Astrocyte (in vitro differentiated cells and primary cell): ENCODE measurements at places on chromosomes 2 and 18. TPM values are rescaled to one million over a fixed set of nuclear protein-coding genes. Genes with fewer than 3 reads are reported as not detected.
A peak's percentile ranks its signal among the peaks of the same experiment; 100 is the strongest.

- no peak for DNase-seq
These were observed 7.9 kb downstream of the SF3B1 start for GRCh38 chr2:197426723-197427603.

REG3G gene
- total RNA-seq = not detected in 2 replicates

C1GALT1C1L gene
- total RNA-seq = not detected in 2 replicates

DNA sequence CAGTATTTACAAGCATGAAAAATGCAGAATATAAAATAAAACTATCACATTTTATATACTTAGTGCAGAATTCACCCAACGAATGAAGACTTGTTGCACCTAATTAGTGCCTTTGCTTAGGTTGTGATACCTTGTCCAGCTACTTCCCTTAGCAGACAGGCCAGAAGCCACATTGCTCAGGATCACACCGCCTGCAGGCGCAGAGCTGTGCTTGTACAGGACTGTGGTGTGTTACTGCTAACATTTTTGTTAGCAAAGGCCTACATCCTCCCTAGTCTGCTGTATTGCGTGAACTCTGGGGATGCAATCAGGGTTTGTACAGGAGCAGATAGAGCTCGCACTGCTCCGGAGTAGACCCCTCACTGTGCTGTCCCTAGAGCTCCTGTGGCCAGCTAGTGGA, 336.9 kb downstream of the CBLN2 start:
- no peak for DNase-seq

DNA sequence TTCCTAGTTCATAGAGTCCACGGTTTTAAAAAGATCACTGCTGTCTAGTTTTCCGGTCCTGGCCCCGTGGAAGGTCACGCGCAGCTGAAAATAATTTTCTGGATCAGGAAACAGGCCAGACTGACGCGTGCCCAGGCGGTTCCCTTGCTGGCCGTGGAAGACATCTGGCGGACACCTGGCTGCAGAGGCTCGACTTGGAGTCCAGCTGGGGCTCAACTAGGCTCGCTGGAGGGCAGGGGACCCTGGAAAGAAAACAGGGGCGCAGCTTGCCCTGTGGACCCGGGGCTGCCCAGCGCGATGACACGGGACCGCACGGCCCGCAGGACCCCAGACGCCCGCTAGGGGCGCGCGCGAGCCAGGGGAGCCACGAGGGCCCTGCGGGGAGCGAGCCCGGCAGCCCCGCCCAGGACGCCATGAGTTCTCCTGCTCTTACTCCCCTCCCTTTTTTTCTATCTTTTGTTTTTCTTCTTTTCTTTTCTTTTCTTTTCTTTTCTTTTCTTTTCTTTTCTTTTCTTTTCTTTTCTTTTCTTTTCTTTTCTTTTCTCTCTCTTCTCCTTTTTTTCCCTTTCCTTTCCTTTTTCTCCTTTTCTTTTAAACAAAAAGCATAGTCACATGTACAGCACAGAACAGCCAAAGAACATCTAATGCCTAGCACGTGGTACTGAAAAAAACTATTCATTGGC, 43.2 kb upstream of the UBE2F start:
- peak; percentile 16 for DNase-seq

DNA sequence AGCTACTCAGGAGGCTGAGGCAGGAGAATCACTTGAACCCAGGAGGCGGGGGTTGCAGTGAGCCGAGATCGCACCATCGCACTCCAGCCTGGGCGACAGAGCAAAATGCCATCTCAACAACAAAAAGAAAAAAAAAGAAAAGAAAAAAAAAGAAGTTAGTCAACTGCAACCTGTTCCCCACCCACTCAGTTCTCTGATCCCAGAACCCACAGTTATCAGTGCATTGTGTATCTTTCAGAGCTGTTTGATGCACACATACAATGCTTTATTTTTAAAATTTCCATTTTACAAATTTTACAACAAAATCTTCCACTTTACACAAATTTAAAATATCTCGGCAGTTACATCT, 14.0 kb downstream of the RNU2-63P start:
- DNase-seq = no peak

ZNF396 gene
- total RNA-seq = 1.3 and 1.4 TPM in 2 replicates

MYL1 gene
- 8.7 and 11.1 TPM in 2 replicates for total RNA-seq

DNA sequence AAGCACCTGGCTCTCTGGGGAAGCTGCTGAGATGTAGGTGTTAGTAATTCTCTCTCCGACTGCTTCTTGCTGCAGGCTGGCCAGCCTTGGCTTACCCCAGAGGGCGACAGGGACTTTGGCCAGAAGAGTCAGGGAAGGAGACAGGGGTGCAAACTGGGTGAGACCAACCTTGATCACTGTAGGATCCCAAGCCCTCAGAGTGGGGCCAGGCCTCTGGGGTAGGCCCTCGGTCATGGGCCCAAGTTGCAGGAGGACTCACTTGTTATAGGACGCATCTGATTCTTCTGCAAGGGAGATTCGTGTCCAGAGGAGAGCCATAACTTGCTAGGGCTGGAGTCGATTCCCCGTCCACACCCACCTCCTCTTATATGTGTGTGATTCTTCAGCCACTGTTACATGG, 111.7 kb upstream of the SIX3 start:
- no peak for DNase-seq

IL36A gene
- total RNA-seq = not detected in 2 replicates

DDX1 gene
- 140 and 146 TPM in 2 replicates for total RNA-seq

GATA6 gene
- 9.4 and 10.9 TPM in 2 replicates for total RNA-seq

DNA sequence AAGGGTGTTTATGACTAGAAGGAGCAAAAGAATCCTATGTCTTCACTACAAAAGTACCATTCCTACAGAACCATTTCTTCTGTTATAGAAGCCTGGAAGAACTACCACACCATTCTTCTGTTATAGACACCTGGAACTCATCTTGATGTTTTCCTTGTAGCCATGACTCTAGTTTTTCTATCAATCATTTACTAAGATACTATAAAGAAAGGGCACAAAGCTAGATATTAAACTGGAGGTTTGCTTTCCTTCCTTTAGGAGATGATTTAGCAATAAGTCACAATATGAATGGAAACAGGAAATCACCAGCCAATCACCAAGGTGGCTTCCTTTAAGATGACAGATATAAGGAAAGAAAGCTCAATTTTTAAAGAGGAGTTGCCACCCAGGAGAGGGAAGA, 100.3 kb upstream of the NEUROD1 start:
- no peak for DNase-seq

- DNase-seq = peak; percentile 56
These were observed 1.1 kb downstream of the TLK1 start for GRCh38 chr2:171159372-171160118.

MAPRE3 gene
- 27.0 and 29.0 TPM in 2 replicates for total RNA-seq

GCKR gene
- not detected in 2 replicates for total RNA-seq

DNA sequence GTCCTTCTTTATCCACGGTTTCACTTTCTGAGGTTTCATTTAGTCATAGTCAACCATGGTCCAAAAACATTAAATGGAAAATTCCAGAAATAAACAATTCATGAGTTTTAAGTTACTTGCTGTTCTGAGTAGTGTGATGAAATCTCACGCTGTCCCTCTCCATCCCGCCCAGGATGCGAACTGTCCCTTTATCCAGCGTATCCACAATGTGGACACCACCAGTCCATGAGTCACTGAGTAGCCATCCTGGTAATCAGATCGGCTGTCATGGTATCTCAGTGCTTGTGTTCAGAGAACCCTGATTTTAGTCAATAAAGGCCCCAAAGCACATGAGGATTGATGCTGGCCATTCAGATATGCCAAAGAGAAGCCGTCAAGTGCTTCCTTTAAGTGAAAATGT, 3.7 kb downstream of the SP140L start:
- DNase-seq = peak; percentile 28

DNA sequence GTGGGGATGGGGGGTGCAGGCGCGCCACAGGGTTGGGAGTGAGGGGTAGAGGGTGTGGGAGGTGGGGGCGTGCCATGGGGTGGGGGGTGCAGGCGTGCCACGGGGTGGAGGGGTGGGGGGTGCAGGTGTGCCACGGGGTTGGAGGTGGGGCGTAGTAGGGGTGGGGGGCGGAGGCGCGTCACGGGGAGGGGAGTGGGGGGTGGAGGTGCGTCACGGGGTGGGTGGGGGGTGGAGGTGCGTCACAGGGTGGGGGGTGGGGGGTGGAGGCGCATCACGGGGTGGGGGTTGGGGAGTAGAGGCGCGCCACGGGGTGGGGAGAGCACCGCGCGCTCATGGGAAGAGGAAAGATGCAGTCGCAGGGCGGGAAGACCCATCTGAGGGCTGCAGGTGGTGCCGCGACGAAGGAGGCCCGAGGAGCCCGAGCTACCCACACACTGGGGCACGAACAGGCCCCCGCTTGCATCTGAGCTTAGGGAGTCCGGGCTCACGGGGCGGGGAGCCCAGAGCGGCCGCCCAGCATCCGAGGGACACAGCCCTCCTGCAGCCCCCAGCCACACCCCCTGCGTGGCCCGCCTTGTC, 37.5 kb downstream of the SNED1 start:
- DNase-seq = no peak

KIAA1328 gene
- total RNA-seq = 3.7 and 4.2 TPM in 2 replicates

- no peak for DNase-seq
These were observed 29.0 kb upstream of the CNGA3 start for GRCh38 chr2:98317214-98317613.

MAPK4 gene
- total RNA-seq = 0.11 TPM in 1 of 2 replicates, not detected in the other

GRCh38 chr18:75215663-75216062, 5.1 kb downstream of the TSHZ1 start:
- DNase-seq = no peak

GRCh38 chr18:76922107-76922506, 99.8 kb downstream of the ZNF236 start:
- DNase-seq = peak; percentile 8

DNA sequence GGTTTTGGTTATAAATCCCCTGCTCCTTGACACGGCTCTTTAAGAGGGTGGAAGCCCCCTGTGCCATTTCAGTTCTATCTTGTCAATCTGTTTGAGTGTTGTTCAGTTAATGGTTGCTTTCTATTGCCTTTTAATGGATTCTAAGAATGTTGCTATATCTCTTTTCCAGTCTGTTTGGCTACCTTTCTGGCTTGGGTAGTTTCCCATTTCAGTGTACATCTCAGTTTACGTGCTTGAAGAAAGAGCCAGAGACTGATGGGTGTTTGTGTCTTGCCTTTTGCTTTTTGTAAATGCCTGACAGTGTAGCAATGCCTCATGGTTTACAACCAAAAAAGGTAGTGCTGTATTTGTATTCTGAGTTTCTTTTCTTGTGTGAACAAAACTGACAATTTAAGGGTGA, 45.3 kb downstream of the SPATS2L start:
- no peak for DNase-seq

GRCh38 chr2:20916604-20917286, 93.8 kb upstream of the LDAH start:
- peak; percentile 9 for DNase-seq

DNA sequence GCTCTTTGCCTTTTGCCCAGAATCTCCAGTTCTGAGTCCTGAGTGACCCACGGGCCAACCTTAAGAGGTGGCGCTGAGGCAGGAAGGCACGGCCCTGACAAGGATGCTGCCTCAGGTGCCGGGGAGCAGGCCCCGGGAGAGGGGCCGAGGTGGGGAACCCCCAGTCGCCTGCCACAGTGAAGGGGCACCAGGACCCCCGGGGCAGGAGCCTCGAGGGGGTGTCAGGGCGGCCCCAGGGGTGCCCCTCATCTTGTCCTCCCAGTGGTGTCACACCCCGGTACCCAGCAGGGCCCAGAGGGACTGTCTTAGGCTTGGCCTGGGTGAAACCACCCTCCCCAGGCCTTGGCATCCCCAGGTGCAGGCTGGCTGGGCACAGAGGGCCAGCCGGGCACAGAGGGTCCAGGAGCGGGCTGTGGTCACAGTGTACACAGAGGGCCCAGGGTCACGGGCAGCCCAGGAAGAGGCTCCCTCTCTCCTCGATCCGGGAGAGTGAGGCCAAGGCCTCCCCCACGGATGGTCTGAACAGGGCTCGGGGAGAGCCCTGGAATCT, 1.0 kb downstream of the PDCD1 start:
- no peak for DNase-seq

LYG1 gene
- total RNA-seq = 1.1 and 1.3 TPM in 2 replicates

GRCh38 chr2:102021779-102022178, 30.0 kb downstream of the IL1R2 start:
- DNase-seq = peak; percentile 76

GRCh38 chr2:226154610-226155009, 645.0 kb downstream of the IRS1 start:
- DNase-seq = no peak

GRCh38 chr2:130951018-130951417, 114.3 kb downstream of the ARHGEF4 start:
- DNase-seq = no peak

NLRC4 gene
- total RNA-seq = not detected in 2 replicates

- peak; percentile 60 for DNase-seq
These were observed 259.7 kb downstream of the LPIN1 start for GRCh38 chr2:12005886-12006681.

GRCh38 chr18:27750014-27750413, 426.9 kb downstream of the CDH2 start:
- peak; percentile 86 for DNase-seq

- peak; percentile 31 for DNase-seq
These were observed 455 bp upstream of the AGAP1 start for GRCh38 chr2:235493402-235493774.

DNA sequence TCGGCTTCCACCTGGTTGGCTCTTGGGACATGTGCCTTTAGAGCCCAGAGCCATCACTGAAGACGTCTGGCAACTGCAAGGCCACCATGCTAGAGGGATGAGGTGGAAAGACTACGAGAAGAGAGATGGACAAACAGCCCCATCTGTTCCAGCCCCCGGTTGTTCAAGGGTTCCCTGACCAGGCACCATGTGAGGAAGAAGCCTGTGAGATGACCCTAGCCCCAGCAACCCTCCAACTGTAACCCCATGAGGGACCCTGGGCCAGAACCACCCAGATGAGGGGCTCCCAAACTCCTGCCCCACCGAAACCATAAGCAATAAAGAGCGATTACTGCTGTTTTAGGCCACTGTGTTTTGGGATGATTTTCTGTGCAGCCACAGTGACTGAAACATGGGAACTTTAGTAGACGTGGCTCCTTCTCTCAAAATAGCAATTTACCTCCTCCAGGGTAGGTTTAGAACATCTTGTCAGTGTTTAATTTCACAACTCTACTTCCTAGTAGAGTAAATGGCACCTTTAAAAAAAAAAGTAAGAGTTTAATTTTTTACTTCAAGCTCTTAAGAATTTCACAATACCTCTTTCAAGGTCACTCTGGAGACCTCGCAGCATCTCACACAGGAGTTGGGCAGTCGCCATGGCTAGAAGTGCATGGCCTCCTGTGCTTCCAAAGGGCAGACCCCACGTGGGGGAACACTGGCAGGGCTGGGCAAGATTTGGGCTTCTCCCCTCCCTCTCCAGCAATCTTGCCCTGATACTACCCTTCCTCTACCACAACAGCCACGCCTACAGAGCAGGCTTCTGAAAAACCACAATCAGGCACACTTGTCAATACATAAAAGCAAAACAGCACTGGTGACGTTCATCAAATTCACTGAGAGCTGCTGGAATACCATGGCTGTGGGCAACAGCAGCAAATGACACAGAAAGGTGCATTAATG, 48.8 kb downstream of the TMEM163 start:
- no peak for DNase-seq

HOXD9 gene
- total RNA-seq = not detected in 2 replicates

DNA sequence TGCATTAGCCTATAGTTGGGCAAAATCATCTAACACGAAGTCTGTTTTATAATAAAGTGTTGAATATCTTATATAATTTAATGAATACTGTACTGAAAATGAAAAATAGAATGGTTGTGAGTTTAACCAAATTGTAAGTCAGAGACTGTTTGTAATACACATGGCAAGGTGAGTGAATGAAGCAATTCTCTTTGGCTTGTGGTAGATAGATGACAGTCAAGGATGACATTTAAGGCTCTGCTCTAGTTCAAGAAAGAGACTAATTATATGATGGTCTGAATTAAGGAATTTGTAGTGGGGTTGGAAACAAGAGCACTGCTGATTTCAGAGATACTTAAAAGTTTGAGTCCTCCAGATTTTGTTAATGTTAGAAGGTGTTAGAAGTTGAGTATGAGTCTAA, 207.7 kb downstream of the MCFD2 start:
- DNase-seq = no peak

GRCh38 chr2:168751104-168751740, 51.2 kb upstream of the NOSTRIN start:
- no peak for DNase-seq
